ENCODE measurements at places on chromosomes 5 and 9. TPM values are rescaled to one million over a fixed set of nuclear protein-coding genes. Genes with fewer than 3 reads are reported as not detected.

DNA sequence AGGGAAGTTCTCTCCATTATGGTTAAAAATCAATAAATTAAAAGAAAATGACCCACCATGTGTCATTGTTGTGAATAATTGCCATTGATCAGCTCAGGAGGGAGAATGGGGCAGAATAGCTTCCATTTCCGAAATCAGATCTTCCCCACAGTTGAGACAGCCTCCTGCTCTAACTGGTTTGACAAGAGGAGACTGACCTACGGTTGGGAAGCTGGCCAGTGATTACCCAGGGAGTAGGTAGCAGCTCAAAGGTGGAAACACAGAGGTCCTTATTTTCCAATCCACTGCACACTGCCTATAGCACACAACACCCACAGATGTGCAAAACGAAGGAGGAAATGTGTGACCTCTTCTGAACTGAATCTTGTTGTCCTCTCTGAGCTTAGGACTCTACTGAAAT is 69.0 kb upstream of the DAPK1 start:
- DNase-seq = no peak

GRCh38 chr5:163838738-163839137 is 333.3 kb downstream of the MAT2B start:
- DNase-seq = no peak

- DNase-seq = no peak
Observed at GRCh38 chr9:23537192-23538066, 288.6 kb downstream of the ELAVL2 start.

DNA sequence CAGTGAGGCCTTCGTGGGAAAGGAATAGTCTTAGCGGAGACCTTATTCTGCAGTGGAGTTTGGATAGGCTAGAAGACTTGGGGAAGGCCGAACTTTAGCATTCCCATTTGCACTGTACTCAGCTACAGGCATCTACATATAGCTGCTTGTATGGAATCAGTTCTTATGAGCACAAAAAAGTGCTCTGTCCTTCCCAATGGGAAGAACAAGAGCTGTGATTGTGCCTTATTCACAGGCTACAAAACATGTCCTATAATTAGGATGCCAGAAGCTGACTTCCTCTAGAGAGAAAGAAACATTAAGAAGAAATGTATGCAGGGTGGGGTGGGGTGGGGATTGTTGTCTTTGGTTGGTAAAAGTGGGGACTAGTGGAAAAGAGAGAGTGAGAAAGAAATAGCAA is 154.7 kb downstream of the ATP10B start:
- no peak for DNase-seq

- peak; percentile 51 for DNase-seq
Observed at GRCh38 chr9:34522971-34523797, at the start of gene ENHO. ENHO (minus strand) TSS chr9:34522990; CDS start chr9:34521695, 1,295 bp downstream.

DNA sequence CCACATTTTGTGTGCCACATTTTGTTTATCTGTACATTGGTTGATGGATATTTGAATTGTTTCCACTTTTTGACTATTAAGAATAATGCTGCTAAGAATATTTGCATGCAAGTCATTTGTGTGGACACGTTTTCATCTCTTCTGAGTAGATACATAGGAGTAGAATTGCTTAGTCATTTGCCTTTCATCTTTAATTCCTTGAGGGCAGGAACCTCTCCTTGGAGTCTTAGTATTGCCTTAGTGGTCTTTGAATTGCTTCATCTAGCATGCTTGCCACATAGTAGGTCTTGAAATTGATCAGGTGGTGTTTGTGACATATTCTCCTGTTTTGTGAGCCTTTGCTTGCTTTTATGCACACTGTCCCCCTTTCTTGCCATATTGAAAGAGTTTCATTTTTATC is 128.5 kb downstream of the NR3C1 start:
- no peak for DNase-seq

- no peak for DNase-seq
Observed at GRCh38 chr9:12775679-12776512, 1.1 kb downstream of the LURAP1L start.

Gene C5
- 6.6 TPM for total RNA-seq

Gene CATSPER3
- not detected for total RNA-seq
